ENCODE measurements at places on chromosomes 3 and 15. TPM values are rescaled to one million over a fixed set of nuclear protein-coding genes. Genes with fewer than 3 reads are reported as not detected.

Gene IL12A
- total RNA-seq, result not detected

Gene DPP8
- total RNA-seq, result 25.3 TPM

Gene NAALADL2
- 3.8 TPM for total RNA-seq

Gene OR5H14
- total RNA-seq, result not detected

Gene AZI2
- total RNA-seq, result 65.5 TPM

Gene CAMP
- total RNA-seq, result not detected

Gene PIERCE2
- 7.7 TPM for total RNA-seq

Gene CLDN11
- 0.35 TPM for total RNA-seq

Gene TRH
- 111 TPM for total RNA-seq

Measured in cardiac muscle cell (in vitro differentiated cells and primary cell).